Kidney epithelial cell (primary cell): ENCODE measurements at places on chromosomes 3 and 15.

GRCh38 chr3:57135964-57136719 lies 29.0 kb downstream of the IL17RD start:
- DNase-seq, result no peak

DNA sequence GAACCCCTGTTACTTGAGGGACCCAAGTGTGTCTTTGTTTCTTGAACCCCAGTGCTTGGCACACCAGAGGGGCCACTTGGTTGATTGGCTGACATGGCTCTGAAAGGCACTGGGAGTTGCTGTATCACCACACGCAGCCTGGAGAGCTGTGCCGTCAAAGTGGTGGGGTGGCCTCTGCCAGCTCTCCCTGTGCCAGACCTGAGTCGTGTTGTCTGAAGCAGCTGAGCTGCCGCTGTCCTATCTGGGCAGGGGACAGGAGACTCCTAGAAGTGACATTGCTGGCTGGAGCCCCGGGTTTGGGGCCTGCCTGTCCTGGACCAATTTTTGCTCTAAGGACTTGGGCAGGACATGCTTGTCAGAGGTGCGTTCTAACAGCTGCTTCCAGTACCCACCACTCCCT lies 5.5 kb upstream of the SNX22 start:
- DNase-seq, result no peak

GRCh38 chr15:22989576-22990477 lies 9.7 kb upstream of the CYFIP1 start:
- no peak for DNase-seq

DNA sequence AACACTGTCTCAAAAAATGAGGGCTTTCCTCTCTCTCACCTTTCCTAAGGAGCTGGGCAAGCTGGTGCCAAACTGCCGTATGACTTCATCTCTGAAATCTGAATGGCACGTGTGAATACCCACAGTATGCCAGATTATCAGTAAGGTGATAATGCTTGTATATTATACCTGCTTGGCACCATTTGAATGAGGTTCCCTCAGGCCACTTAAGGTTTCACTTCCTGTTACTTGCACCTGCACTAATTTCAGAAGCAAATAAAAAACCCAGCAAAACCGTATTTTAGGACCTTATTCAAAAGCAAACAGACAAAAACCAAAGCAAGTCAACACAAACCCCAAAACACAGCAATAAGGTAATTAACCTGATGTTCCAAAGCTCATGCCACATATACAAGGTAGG lies 19.7 kb downstream of the FOXP1 start:
- no peak for DNase-seq

DNA sequence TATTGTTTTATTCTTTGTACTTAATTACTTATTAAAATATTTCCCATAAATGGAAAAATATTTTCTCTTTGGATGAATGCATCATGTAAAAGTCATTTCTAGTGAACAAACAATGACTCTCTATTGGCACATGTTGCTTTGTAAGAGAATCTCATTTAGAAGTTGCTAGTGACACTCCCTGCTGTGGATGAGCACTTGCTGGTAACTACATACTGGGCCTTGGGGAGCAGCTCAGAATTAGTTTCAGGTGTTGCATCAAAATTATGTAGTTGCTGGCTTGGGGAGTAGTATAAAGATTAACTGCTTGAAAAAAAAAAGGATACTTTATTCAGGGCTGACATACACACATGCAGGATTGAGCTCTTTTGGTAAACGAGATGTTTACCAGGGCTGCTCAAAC lies 80.3 kb upstream of the KCNAB1 start:
- no peak for DNase-seq

- no peak for DNase-seq
Observed at GRCh38 chr3:172840913-172841312, 90.4 kb downstream of the ECT2 start.

DNA sequence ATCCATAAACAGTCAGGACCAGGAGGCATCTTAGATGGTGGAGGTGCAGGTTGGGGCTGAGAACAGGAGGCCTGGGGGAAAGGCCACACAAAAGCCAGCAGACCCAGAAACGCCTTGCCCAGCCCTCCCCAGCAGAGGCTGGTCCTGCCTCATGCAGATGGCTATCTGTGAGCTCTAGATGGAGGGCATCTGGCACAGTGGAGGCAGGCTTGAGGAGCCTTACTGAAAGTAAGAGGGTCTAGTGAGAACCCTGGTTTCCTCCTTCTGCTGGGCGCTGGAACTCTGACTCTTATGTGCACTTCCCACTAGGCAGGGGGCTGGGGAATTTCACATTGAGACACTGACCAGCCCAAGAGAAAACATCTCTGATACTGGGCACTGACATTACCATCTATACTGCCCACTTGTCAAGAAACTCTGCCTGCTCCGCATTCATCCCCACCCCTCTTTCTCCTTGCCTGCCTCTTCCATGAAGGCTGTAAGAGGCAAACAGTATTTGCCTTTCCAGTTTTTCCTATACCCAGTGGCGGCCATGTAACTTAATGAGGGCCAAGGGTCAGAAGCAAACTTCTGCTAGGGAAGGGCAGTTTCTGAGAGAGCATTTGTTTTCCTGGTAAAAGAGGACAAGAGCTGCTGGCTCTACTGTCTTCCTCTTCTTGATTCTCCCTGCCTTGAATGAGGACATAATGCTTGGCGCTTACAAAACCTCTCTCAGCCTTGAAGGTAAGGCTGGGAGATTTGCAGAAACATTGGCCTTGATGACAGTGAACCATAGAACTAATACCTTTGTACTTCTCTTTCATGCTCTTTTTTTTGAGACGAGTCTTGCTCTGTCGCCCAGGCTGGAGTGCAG lies 4.4 kb upstream of the SCN5A start:
- no peak for DNase-seq
